ENCODE measurements at places on chromosomes 2 and 18. TPM values are rescaled to one million over a fixed set of nuclear protein-coding genes. Genes with fewer than 3 reads are reported as not detected.

Gene FAP
- total RNA-seq: 0.88 TPM

Gene RELCH
- 46.5 TPM for total RNA-seq

Gene IMPA2
- total RNA-seq: 7.9 TPM

Gene KRTCAP3
- 12.3 TPM for total RNA-seq

Gene SNTG2
- 4.3 TPM for total RNA-seq

Gene VIT
- not detected for total RNA-seq

GRCh38 chr2:43071599-43072550 lies 154.5 kb downstream of the ZFP36L2 start:
- H3K4me1 ChIP-seq: no peaks in the 10 kb centered on the region
- H3K27me3 ChIP-seq: no peaks in the 10 kb centered on the region
- H3K27ac ChIP-seq: no peak overlapping the region
- peaks cover 4% of the 10 kb centered on the region for H3K36me3 ChIP-seq
- no peak overlapping the region for H3K4me3 ChIP-seq
- DNase-seq: no peak

GRCh38 chr2:75586971-75587370 lies 26.2 kb upstream of the EVA1A start:
- no peaks in the 10 kb centered on the region for H3K36me3 ChIP-seq
- H3K4me3 ChIP-seq: no peak overlapping the region
- no peak overlapping the region for H3K27ac ChIP-seq
- no peaks in the 10 kb centered on the region for H3K4me1 ChIP-seq

DNA sequence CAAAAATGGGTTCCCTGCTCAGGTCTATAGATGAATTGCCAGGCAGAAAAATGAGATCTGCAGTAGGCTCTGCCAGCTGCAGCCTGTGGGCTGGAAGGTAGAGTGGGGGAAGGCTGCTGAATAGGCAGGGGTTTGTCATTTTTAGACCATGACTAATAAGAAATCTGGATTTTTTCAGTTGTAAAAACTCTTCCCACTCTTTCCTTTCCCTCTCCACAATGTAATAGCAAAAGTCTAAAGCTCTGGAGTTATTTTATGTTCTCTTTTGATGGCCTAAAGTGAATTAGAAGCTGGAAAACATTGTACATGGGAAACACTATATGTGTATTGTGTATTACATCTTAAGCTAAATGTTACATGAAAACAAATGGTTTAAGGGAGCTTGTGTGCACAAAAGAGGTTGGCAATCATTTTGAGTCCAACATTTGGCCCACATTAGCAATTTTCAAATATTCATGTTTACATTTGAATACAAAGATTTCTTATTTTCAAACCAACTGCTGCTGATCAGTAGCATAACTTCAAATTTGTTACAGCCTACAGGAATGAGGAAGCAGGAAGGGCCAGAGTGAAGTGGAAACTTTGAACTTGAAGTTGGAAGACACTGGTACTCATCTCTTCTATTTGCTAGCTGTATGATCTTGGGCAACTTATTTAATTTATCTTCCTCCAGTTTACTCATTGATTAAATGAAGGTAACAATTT lies 407.1 kb downstream of the SLC4A3 start:
- H3K4me3 ChIP-seq: no peak overlapping the region
- H3K27me3 ChIP-seq: no peaks in the 10 kb centered on the region
- no peak overlapping the region for H3K27ac ChIP-seq
- no peaks in the 10 kb centered on the region for H3K36me3 ChIP-seq

DNA sequence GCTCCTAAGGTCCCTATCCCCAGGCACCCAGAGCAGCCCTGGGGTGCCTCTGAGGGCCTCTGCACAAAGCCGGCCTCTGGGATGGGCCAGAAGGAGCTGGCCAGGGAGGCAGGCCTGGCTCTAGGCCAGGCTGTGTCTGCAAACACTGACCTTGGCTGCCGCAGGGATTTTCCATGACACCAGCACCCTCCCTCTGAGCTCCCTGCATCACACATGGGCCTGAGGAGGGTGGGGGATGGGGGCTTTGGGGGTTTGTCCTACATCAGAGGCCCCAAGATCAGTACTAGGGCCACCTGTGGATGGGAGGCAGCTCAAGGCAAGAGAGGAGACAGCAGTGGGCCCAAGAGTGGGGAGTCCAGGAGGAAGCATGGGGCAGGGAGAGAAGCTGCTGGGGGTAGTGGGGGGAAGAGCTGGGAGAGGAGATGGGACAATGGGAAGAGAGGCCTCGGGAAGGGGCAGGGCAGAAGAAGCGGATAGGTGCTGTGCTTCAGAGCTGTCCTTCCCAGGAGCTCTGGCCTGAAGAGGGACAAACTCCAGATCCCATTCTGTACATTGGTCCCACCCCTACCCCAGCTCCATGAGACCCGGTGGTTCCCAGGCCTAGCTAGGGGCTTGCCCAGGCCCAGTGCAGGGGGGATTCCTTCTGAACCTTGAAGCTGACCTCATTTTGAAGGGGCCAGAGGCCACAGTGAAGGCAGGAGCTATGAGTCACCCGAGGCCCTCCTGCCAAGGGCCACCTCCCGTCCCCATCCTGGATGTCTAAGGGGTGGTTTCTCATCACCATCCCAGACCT lies 28.0 kb downstream of the KCNK3 start:
- no peaks in the 10 kb centered on the region for H3K4me1 ChIP-seq
- no peak overlapping the region for H3K4me3 ChIP-seq
- H3K27ac ChIP-seq: no peak overlapping the region
- no peaks in the 10 kb centered on the region for H3K36me3 ChIP-seq
- DNase-seq: no peak
- no peaks in the 10 kb centered on the region for H3K27me3 ChIP-seq
